ENCODE measurements at places on chromosomes 5 and 9.
A peak's percentile ranks its signal among the peaks of the same experiment; 100 is the strongest.

GRCh38 chr5:2375757-2376250, 375.7 kb downstream of the IRX2 start:
- no peak for DNase-seq

GRCh38 chr5:16881251-16881650, 54.8 kb downstream of the MYO10 start:
- DNase-seq = no peak

DNA sequence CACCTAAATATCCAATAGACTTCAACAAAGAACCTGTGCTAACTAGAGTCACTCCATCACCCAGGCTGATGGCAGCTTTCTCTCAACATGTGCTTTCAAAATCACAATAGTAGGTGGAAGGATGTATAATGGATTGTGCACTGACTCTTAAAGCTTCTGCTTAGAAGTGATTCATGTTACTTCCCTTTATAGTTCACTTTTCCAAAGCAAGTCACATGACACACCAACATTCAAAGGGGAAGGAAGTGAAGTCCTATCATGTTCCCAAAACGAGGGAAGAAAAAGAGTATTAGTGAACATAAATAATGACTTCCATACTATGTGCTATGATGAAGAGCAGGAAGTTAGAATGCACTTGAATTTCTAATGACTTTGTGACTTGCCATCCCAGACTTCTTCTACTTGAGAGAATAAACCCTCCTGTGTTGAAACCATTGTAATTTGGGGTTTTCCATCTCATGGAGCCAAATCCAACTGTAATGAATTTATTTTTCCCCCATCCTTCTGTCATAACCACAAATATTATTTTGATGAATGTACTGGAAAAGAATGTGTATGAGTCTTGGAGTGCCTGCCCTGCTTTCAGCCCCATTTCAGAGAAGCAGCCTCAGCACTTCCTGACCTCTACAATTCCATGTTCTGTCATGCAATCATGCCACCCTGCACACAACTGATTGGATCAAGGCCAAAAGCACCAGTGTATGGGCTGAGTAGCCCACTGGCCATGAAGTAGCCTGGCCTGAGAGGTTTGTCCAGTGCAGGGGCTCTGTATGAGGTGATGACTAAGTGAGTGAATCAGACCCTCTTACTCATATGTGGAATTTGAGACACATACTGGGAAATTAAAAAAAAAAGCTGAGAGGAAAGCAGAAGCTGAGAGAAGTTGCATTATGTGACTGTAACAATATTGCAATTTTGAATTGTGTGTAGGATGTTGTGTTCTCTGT, 525.9 kb upstream of the CLINT1 start:
- no peak for DNase-seq

GRCh38 chr9:134341929-134342745, 15.9 kb downstream of the RXRA start:
- DNase-seq = no peak

- DNase-seq = peak; percentile 93
Observed at GRCh38 chr9:126377536-126377935, 50.9 kb downstream of the MVB12B start.

DNA sequence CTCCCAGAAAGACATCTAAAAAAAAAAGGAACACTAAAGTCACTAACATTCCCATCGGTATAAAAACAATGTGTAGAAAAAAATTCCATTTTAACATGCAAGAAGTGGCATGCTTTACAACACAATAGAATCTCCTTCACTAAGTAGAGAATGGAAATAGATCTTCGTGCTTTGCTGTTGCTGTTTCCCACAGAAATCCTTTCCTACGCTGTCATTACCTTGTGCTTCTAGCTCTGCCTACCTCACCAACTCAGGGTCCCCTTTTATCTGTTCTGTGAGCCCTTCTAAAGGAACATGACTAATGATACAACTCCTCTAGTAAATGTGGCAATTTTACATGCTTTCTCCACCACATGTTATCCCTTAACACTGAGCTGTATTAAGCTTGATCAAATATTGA, 202.9 kb downstream of the MCTP1 start:
- DNase-seq = no peak

GRCh38 chr5:173890195-173890991, 2.2 kb downstream of the CPEB4 start:
- DNase-seq = no peak

GRCh38 chr5:128084228-128085167, 932 bp downstream of the SLC12A2 start:
- no peak for DNase-seq

GRCh38 chr9:12997009-12997408, 222.2 kb downstream of the LURAP1L start:
- no peak for DNase-seq

- no peak for DNase-seq
Observed at GRCh38 chr9:37732086-37732741, 21.4 kb upstream of the TRMT10B start.

GRCh38 chr9:4137234-4137633, 162.6 kb downstream of the GLIS3 start:
- DNase-seq = no peak

GRCh38 chr5:70440-70839, 21.5 kb upstream of the PLEKHG4B start:
- no peak for DNase-seq

GRCh38 chr5:56670916-56671315, 144.4 kb upstream of the MAP3K1 start:
- DNase-seq = no peak

DNA sequence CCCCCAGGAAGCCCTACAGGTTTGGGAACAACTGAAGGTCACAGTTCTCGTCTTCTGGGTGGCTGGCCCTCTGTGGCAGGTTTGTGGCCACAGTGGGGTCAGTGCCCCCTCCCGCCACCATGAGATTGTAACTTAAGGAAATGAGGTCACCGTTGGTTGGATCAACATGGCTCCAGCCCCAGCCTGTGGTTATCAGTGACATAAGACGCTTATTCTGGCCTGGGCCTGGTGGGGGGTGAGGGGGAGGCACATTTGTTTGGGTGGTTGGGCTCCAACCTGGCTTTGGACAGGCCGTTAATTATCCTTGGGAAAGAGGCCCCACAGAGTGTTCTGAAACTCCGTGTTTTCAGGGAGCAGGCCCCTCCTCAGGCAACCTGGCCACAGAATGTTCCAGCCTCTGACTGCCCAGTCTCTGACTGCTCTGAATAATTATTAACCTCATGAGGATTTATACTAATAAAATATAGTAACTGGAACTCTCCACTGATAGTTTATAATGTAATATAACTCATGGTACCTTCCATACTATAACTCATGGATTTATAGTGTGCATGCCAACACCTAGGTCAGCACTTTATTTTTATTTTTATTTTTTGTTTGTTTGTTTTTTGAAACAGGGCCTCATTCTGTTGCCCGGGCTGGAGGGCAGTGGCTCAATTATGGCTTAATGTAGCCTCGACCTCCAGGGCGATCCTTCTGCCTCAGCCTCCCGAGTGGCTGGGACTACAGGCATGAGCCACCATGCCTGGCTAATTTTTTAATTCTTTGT, 58.0 kb upstream of the RPL26L1 start:
- DNase-seq = no peak

DNA sequence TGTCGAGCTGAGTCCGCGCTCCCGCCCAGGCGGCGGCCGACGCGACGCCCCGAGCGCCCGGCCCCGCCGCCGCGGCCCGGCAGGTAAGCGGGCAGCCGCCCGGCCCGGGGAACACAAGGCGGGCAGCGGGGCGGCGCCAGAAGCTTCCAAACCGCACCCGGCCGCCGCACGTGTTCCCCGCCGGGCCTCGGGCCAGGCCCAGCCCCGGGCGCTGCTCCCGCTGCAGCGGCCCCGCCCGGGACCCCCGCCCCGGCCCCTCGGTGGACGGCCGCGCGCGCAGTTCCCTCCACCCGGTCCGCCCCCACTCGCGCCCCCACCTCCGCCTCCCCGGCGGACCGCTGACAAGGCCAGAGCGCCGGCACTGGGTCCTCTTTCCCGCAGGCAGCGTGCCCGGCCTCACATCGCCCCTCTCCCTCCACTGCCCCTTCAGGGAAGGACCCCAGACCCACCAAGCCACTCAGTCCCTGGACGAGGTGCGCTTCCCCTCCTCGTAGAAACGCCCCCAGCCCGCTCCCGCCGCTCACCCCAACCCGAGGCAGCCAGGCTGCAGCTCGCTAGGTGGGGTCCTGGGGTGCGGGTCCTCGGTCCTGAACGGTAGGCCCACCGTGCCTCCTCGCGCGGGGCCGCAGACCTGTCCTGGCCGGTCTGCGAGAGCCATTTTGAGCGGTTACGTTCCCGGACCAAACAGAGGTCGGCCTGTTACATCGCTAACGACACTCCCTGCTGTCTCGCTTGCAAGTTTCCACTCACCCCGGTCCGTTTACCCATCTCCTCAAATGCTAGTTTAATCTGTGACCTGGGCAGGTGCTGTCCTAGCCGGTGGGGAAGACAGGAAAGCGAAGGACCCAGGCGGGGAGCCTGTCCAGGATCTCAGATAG, 475 bp downstream of the WDR5 start:
- no peak for DNase-seq
